PC-3 (cell line): ENCODE measurements at places on chromosomes 5 and 9. TPM values are rescaled to one million over a fixed set of nuclear protein-coding genes. Genes with fewer than 3 reads are reported as not detected.

EQTN gene
- total RNA-seq = not detected in 2 replicates

GRCh38 chr9:105138306-105138801 lies 106.1 kb upstream of the SLC44A1 start:
- H3K4me3 ChIP-seq = no peak overlapping the region
- no peaks in the 10 kb centered on the region for H3K4me1 ChIP-seq
- H3K27ac ChIP-seq = no peak overlapping the region
- H3K27me3 ChIP-seq = no peaks in the 10 kb centered on the region

IFNA21 gene
- total RNA-seq = not detected in 2 replicates

DNA sequence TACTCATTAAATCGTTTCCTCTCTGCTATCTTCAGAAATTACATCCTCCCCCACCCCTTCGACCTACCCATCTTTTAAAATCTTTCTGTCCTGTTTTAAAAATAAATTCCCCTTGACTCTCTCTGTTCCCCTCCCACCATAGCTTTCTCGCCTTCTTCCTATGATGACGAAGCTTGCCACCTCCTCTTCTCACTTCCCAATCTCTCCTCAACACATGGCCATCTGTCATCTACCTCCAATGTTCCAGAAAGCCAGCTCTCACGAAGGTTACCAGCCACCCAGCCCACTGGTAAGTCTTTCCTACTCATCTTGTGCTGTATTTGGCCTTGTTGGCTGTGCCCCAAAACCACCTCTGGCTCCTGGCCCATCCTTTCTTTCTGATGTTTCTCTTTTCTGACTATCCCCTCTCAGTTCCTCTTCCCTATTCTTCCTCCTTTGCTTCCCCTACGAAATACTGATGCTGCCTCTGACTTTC lies 346.3 kb downstream of the ENC1 start:
- H3K4me3 ChIP-seq = no peak overlapping the region
- H3K27me3 ChIP-seq = no peaks in the 10 kb centered on the region
- DNase-seq = no peak
- peaks cover 5% of the 10 kb centered on the region; the same call in 1 of the 2 replicates for H3K4me1 ChIP-seq
- no peak overlapping the region for H3K27ac ChIP-seq

- H3K4me3 ChIP-seq = no peak overlapping the region
- H3K27ac ChIP-seq = no peak overlapping the region
- no peaks in the 10 kb centered on the region for H3K27me3 ChIP-seq
Measured at GRCh38 chr5:44993286-44993685, 184.5 kb downstream of the MRPS30 start.

STK32A gene
- 0.92 and 6.8 TPM in 2 replicates for total RNA-seq

BSPRY gene
- total RNA-seq = 22.6 and 23.7 TPM in 2 replicates
